HuH-7.5 (cell line): ENCODE measurements at places on chromosomes 3 and 15.

DNA sequence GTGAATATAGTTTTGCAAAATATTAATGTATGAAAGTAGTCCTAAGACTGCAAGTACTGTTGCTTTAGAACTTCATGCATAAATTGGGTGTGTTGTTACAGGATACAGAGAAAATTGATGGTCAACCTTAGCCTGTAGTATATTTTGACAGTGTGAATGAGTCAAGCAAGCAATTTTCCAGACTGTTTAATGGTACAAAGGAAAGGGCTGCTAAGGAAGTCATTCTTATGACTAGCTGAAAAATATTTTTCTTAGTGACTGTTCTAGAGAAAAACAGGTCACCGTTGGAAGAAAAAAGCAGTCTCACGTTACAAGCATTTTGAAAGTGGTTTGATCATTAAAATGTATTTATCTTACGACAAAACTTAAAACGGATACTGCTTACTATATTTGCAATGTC is 49.2 kb downstream of the MBNL1 start:
- no peak for DNase-seq

DNA sequence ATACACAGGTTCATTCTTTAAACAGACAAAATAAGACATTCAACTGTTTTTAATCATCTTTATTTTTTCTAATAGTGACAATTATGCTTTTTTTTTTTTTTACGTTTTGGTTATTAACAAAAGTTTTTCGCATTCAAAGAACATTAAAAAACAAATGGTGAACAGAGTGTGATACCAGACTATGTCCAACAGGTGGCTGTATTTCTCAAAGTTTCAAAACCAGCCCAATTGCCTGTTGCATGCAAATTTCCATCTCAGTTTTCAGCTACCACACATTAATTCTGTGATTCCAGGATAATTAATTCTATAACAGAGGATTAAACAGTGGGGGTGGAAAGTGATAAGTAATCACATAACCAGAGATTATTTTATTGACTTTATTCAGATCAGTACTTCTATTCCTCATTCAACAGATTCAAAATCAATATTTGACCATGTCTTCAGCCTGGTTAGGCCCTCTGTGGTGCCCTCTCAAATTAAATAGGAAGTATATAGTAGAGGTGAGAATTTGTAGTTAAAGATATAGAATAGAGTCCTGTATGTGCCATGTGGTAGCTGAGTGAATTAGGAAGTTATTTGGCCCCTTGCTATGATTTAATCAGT is 122.2 kb upstream of the DCBLD2 start:
- no peak for DNase-seq

- DNase-seq, result no peak
These were observed 45.3 kb downstream of the SEMA6D start for GRCh38 chr15:47762621-47763020.

- DNase-seq, result no peak
These were observed 266.9 kb downstream of the ZBBX start for GRCh38 chr3:167113035-167113830.

- no peak for DNase-seq
These were observed at the start of gene DRD3 for GRCh38 chr3:114178770-114179368. Gene DRD3 (minus strand): TSS chr3:114179052. CDS start chr3:114171992, 7,060 bp downstream.

DNA sequence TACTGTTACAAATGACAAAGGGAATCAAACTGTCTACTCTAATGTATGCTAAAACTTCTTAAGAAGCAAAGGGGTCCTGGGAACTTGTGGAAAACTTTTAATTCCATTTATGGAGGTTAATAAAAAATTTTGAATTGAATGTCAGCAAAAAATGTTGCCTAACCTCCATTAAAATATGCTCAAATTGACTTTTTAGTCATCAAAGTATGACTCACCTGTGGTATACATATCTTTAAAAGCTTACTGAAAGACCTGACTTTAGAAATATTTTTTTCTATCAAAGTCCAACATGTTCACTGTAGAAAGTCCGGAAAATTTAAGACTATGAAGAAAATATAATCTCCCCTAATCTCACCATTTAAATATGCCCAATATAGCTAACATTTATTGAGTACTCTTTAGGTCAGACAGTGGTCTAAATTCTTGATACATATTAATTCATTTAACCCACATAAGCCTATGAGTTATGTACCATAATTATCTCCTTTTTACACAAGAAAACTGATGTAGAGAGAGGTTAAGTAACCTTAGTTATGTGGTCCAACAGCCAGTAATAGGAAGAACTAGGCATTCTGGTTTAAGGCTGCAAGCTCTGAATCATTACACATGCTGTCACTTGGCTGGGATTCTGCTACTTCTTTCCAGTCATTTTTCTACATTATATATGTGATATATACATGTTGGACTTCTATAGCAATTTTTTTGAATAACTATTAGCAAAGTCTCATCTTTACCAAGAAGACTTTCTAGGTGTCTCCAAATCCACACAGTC is 83.6 kb downstream of the PDZRN3 start:
- no peak for DNase-seq

DNA sequence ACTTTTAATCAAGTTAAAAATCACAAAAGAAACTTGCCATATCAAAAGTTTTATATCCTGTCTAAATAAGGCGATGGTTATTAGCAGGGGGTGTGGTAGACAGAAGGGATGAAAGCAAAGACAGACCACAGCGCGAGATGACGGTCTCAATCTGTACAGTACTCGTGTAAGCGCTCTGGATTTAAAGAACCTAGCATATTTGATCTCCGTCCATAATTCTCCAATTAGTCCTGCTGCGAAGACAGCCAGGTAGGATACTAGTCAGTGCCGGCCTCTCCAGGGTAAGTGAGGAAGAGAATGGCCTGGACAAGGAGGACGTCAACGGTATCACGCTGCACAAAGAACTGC is 701 bp downstream of the SGO1 start:
- peak; percentile 22 for DNase-seq

DNA sequence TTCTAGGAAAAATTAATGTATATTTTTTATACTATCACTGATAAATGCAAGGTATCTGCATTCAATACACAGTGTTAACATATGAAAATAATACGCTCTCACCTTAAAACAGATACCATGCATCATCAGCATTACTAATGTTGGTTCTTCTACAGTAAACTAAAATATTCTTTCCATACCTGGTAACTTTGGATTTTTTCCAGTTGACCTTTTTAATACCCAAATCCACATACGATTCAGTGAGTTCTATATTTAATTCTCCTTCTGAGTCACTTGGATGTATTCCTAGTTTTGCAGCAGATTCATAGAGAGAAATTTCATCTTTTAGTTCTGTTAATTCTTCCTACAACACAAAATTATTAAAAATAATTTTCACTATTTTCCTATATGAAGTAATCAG is 29.9 kb downstream of the CEP152 start:
- DNase-seq, result no peak

DNA sequence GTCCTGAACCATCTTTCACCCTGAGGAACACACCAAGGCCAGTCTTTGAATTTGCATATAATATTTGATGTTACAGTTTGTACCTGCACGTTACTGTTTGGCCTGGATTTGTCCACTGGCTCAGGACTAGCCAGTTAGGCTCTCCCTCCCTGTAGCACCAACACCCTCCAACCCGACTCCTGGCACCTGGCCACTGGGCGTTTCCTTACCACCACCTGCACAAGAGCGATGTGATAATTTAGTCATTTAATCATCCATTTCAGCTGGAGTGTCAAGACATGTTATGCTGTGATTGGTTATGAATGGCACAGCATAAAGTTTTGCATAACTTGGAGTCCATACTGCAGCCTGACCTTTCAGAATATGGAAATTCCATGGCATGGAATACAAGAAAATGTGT is 242.4 kb downstream of the KCNMB2 start:
- DNase-seq, result no peak

GRCh38 chr15:99306694-99307338 is 55.5 kb downstream of the LRRC28 start:
- no peak for DNase-seq

- DNase-seq, result no peak
These were observed 416.1 kb downstream of the ERC2 start for GRCh38 chr3:56052188-56052587.

GRCh38 chr3:195094191-195094921 is 176.6 kb downstream of the XXYLT1 start:
- DNase-seq, result no peak

GRCh38 chr3:184345317-184346144 is 8.1 kb downstream of the FAM131A start:
- peak; percentile 91 for DNase-seq

DNA sequence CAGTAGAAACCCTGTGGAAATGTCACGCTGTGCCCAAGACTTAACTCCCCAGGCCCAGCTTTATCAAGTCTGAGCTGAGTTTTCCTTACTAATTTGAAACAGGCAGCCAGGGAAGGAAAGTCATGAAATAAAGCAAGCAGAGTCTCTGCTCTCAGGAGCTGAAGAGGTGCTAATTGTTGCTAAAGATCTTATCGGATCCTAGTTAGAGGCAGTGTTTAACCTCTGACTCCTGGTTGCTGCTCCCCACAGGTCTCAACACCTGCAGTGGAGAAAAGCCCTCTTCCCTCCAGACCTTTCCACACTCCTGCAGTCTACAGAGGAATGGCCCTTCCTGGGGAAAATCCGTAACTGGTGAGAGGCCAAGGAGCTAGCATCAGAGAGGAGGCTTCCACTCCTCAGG is 628.2 kb downstream of the NTRK3 start:
- DNase-seq, result no peak

- peak; percentile 52 for DNase-seq
These were observed 38.7 kb downstream of the HSPBAP1 start for GRCh38 chr3:122754929-122755328.

GRCh38 chr3:143820466-143821221 is 27.6 kb downstream of the SLC9A9 start:
- no peak for DNase-seq

GRCh38 chr3:115245438-115245837 is 98.3 kb upstream of the ZBTB20 start:
- no peak for DNase-seq

- no peak for DNase-seq
These were observed 11.1 kb downstream of the CAPN7 start for GRCh38 chr3:15217011-15217671.

DNA sequence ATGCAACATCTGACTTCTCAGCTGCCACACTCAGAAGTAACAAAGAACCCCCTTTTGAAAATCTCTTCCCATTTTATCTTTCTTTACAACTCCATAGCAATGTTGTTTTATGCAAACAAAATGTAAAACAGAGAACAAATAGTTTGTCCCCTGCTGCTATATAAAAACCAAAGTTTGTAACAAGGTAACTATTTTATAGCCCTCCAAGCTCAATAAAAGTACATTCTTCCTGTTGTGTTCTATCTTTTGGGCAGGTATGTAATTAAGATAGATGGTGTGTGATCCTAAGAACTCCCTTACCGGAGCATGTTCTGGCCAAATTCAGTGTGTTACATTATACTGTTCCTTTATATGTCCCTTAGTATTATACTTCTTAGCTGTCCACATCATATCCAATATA is 12.6 kb upstream of the CGNL1 start:
- no peak for DNase-seq

GRCh38 chr3:16837602-16838001 is 47.2 kb upstream of the PLCL2 start:
- DNase-seq, result no peak

DNA sequence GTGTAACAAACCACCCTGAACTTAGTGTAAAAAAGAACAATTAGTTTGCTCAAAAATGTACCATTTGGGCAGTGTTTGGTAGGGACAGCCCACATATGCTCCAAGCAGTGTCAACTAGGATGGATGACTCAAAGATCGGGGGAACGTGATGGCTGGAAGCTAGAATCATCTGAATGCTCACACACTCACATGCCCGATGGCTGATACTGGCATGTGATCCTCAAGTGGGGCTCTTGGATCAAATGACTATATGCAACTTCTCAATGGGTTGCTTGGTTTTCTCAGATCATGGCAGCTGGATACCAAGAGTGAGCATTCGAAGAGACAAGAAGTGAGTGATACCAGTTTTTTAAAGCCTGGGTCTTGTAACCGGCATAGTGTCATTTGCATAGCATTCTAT is 335.9 kb upstream of the KCNMB2 start:
- DNase-seq, result no peak

DNA sequence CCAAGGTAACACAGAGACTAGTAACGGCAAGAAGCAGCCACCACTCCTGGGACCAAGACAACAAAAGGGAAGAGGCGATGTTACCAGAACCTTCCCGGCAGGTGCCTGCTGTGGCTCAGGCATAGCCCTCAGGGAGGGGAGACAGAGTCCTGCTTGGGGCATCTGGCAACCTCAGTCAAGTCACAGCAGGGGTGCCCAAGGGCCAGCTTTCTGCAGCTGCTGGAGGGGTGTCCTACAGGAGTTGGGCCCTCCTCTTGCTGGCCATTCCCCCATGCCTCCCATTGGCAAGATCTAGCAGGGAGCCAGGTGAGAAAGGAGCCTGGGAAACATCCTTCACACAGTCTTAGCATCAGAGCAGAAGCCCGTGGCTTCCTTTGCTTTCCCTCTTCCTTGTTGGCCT is 197.3 kb upstream of the IL12A start:
- DNase-seq, result no peak

DNA sequence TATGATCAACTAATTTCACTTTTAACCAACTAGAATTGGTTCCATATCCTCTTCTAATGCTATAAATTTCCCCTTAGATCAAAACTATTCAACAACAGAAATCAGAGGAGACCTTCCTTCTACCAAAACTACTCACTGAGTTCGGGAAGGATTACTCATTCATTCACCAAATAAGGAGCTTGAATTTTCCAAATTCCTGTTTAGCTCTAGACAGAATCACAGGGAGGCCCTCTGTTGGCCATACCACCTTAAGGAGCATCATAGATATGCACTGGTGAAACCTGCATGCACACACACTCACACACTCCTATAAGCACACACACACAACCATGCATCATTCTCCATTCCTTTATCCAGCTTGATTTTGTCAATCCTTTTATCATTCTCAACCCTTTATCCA is 49.0 kb downstream of the SUCLG2 start:
- DNase-seq, result no peak

- DNase-seq, result no peak
These were observed 85.0 kb downstream of the RAB11A start for GRCh38 chr15:65954289-65954741.

DNA sequence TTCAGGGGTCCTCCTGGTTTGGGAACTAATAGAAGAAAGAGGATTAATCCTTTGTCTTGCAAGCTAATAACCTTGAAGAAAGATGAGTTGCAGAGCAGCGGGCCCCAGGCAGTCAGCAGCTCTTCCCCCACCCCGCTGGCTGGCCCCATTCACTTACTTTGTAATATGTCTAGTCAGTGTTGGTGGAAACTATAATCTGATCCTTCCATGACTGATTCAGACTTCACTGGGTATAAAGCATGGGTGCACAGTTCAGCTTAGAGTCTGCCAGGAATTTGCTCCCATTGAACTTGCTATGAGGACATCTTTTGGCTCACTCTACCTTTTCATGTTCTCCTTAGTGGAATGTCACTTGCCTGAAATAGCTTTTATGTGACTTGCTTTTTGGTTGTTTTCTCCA is 117.7 kb downstream of the CCNL1 start:
- no peak for DNase-seq

DNA sequence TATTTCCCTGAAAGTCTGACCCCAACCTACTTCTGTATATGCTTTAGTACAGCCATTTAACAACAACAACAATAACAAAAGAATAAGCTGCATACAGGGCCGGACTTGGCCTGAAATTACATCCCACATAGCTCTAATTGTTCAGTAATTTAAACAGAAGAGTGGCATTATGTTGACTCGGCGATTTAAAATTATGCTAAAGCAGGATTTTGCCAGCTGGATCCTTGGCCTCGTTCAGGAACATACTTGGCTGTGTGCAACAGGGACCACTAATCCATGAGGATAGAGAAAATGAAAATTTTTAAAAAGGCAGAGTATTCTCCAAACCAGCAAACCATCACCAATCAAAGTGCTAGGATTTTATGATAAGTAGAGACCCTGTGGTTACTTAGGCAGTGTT is 433.1 kb upstream of the RBMS3 start:
- no peak for DNase-seq
